Daoy (cell line): ENCODE measurements at places on chromosomes 7 and 10. TPM values are rescaled to one million over a fixed set of nuclear protein-coding genes. Genes with fewer than 3 reads are reported as not detected.

Gene HKDC1
- 0.69 and 0.89 TPM in 2 replicates for total RNA-seq

Gene HYAL4
- 0.63 and 2.1 TPM in 2 replicates for total RNA-seq

Gene CYP3A4
- 0.09 and 0.11 TPM in 2 replicates for total RNA-seq

Gene SPOCK2
- total RNA-seq, result 0.29 TPM in 1 of 2 replicates, not detected in the other

Gene SFMBT2
- total RNA-seq, result 4.3 and 4.6 TPM in 2 replicates

Gene C10orf67
- not detected in 2 replicates for total RNA-seq

Gene AKR1B15
- not detected in 2 replicates for total RNA-seq

Gene PRLHR
- total RNA-seq, result not detected in 2 replicates

Gene EVX1
- total RNA-seq, result not detected in 2 replicates

Gene CEP41
- total RNA-seq, result 33.1 and 43.9 TPM in 2 replicates

Gene CCDC172
- not detected in 2 replicates for total RNA-seq

Gene H2BK1
- not detected in 2 replicates for total RNA-seq

Gene FAM241B
- 2.8 and 4.6 TPM in 2 replicates for total RNA-seq

Gene NANOS1
- total RNA-seq, result 3.7 and 4.7 TPM in 2 replicates

Gene SLC13A1
- not detected in 2 replicates for total RNA-seq

Gene HOXA2
- 11.4 and 12.1 TPM in 2 replicates for total RNA-seq

Gene ITIH5
- total RNA-seq, result 0.06 TPM in 1 of 2 replicates, not detected in the other

Gene GSTO1
- total RNA-seq, result 194 and 233 TPM in 2 replicates

Gene CPXM2
- 4.9 and 8.6 TPM in 2 replicates for total RNA-seq

Gene TMEM273
- total RNA-seq, result not detected in 2 replicates

Gene AUTS2
- 5.5 and 13.9 TPM in 2 replicates for total RNA-seq

Gene PDGFA
- 23.1 and 34.1 TPM in 2 replicates for total RNA-seq

Gene NAT16
- not detected in 2 replicates for total RNA-seq

Gene ADRB1
- not detected in 2 replicates for total RNA-seq

Gene IFIT1
- total RNA-seq, result 13.7 and 17.3 TPM in 2 replicates

Gene TEX47
- total RNA-seq, result not detected in 2 replicates

Gene SH2D4B
- total RNA-seq, result 0.06 TPM in 1 of 2 replicates, not detected in the other

Gene PLEKHS1
- total RNA-seq, result not detected in 2 replicates

Gene SUFU
- 0.40 and 0.60 TPM in 2 replicates for total RNA-seq

Gene VPS50
- 32.1 and 38.5 TPM in 2 replicates for total RNA-seq

Gene AGAP9
- total RNA-seq, result 1.3 and 2.6 TPM in 2 replicates

Gene SFTPA1
- not detected in 2 replicates for total RNA-seq

Gene ACSL5
- total RNA-seq, result 16.1 and 18.3 TPM in 2 replicates

Gene UCMA
- not detected in 2 replicates for total RNA-seq

Gene GJC3
- total RNA-seq, result not detected in 2 replicates
